ENCODE measurements at places on chromosomes 3 and 15.

DNA sequence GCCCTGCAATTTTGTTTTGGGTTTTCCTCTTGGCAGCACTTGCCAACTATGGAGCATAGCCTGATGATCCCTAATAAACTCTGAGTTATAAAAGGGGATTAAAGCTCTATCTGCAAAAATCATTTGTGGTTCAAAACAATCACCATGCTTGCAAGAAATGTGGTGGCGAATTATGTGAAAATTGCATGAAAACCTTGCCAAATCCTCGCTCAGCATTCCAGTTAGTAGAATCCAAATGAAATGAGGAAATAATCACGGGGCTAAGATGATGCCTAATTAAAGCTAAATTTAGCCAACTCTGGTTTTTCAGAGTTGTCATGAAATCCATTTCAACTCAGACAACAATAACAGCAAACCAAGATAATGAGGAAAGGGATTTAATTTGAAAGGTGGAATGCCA is 73.0 kb upstream of the PROK2 start:
- no peak for DNase-seq

GRCh38 chr15:91366111-91366510 is 266.1 kb downstream of the SV2B start:
- no peak for DNase-seq

GRCh38 chr15:34854232-34854631 is 58.9 kb upstream of the ACTC1 start:
- DNase-seq, result no peak

DNA sequence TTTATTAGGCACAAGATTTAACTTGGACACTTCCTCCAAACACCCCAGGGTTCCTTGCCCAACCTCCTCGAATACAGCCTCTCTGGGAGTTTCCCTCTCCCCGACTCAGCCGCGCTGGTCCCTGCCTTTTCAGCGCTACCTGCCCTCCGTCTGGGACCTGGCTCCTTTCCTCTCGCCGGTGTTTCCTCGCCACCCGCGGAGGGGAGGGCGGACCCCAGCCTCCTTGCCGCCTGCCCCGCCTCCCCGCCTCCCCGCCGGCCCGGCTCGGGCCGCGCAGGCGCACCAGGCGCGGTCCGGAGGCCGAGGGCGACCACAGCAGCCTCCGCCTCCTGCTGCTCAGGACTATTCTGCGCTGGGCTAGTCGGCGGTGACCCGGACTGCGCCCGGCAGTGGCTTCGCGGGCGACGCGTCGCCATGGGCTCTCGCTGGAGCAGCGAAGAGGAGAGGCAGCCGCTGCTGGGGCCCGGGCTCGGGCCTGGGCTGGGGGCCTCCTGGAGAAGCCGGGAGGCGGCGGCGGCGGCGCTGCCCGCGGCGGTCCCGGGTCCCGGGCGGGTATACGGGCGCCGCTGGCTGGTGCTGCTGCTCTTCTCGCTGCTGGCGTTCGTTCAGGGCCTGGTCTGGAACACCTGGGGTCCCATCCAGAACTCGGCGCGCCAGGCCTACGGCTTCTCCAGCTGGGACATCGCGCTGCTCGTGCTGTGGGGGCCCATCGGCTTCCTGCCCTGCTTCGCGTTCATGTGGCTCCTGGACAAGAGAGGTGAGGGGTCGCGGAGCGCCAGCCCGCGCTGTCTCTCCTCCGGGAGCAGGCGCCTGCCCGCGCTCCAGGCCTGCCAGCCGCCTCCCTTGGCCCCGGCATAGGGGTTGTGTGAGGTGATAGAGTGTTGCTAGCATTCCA is at the start of gene SLC49A4:
SLC49A4 (plus strand) TSS at position 291 of the 895 bp plus-strand sequence; CDS start at position 415, 124 bp downstream.
- peak; percentile 54 for DNase-seq

DNA sequence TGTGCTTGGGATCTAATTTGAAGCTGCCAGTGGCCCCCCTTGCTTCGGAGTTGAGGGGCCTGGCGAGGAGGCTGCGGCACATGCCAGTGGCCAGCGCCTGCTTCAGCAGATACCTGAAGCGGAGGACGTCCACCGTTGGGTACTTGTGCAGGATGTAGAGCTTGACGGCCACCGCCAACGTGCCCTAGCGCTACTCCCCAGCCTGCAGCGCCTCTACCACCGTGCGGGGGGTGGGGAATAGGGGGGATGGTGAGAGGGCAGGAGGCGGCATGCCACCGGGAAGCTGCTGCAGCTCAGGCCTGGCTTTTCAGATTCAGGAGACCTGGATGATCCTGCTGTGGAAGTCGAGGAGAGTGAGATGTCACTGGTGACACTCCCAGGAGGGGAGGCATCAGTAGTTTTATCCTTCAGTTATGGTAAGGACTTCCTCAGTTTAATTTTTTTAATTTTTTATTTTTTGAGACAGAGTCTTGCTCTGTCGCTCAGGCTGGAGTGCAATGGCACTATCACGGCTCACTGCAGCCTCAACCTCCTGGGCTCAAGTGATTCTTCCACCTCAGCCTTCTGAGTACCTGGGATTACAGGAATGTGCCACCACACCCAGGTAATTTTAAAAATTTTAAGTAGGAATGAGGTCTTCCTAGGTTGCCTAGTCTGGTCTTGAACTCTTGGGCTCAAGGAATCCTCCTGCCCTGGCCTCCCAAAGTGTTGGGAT is 150.6 kb upstream of the FRMD4B start:
- no peak for DNase-seq

GRCh38 chr15:52673312-52673711 is 5.9 kb downstream of the ATOSA start:
- DNase-seq, result no peak

DNA sequence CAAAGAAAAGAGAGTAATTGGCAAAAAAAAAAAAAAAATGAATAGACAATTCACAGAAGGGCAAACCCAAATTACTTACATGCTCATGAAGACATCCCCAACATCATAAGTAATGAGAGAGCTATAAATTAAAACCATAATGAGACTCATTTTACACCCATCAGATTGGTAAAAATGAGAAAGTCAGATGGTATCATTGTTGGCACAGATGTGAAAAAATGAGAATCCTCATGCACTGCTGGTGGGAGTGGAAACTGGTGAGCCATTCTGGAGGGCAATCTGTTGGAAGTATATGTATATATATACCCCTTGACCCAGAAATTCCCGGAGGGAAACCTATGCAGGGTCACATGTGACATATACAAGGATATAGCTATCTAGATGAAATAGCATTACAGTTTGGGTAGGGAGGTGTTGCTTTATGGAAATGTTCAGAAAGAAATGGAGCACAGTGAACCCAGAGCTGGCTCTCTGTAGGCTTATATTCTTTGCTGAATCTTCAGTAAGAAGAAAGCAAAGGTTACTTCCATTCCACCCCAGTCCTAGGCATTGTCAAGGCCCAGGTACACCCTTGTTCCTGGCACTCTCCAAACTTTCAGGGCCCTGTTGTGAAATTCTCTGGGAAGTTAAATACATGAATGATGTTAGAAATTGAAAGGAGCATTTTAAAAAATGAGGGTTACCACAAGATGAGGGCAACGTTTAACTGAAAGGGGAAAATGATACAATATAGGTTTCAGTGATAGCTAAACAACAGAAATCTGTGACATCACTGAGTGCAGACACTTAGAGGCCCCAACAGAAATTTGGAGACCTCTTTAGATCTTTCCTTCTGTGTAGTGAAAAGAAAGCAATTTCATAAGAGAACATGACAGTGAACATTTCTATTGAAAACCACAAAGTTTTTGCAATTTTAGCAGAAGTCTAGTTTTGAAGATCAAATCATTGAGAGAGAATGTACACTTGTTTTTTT is 132.7 kb upstream of the TPRG1 start:
- DNase-seq, result no peak

DNA sequence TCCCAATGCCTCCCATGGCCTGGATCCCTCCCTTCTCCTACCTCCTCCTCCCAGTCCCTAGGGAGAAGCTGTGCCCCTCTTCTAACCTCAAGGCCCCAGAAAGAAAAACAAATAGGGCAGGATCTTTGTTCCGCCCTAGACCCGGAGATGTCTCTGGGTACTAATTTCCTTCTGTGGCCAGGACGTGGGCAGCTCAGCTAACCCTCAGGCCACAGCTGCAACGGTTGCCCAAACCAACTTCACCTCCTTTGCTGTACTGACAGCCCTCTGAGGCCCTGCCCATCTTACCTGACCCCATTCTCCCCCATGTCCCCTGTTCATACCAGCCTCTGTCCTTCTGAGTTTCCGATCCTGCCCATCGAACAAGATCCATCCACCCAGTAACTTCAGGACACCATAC is 70.7 kb downstream of the SRGAP3 start:
- no peak for DNase-seq

- DNase-seq, result no peak
These were observed 14.4 kb downstream of the NGLY1 start for GRCh38 chr3:25768851-25769250.

DNA sequence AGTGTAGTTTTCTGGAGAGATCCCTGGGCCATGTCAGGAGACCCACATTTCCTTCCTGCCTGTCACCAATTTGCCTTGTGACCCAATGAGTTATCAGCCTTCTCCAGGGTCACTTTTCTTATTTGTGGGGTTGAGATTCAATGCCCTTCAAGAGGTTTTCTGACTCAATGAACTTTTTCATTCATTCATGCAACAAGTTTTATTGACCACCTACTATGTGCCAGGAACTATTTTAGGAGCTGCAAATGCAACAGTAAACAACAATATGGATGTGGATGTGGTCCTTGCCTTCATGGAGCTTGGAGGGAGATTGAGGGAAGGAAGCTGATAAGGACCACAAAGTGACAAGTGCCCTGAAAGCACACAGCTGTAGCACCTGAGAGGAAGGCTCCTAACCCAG is 142.8 kb downstream of the OPA1 start:
- no peak for DNase-seq

- no peak for DNase-seq
These were observed 280.2 kb upstream of the NR2E3 start for GRCh38 chr15:71530116-71530515.

DNA sequence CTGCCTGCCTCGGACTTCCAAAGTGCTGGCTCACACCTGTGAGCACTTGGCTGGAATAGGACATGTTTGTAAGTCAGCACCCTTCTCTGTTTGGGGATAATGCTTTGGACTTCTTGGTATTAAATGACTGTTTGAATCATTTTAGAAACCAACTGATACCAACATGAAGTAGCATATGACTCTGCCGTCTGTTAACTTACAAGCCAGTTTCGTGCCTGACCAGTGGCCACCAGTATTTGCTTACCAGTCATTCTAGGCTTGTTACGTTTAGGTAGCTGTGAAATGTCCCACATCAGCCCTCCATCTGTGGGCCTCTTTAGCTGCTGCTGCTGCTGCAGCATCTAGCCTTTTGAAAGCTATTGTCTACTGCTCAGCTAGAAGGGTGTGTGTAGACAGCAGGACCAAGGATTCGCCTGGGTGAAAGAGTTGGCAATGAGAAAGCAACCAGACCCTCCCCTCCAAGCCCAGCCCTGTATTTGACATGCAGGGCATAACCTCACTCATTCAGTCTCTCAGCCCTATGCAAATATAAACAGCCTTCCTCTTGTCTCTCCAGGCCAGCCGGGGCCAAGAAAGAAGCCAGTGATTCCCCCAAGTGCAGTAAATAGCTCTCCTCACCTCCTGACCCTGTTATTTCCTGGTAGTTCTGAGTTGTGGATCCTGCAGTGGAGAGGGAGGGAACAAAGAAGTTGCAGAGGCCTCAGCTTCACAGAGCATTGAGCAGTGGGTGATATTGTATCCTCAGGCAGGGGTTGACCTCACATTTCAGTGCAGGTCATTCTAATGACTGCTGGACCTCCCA is 51.0 kb downstream of the NKIRAS1 start:
- no peak for DNase-seq

GRCh38 chr3:138696666-138697370 is 88.2 kb downstream of the FAIM start:
- no peak for DNase-seq

- DNase-seq, result no peak
These were observed 45.7 kb downstream of the CTDSPL start for GRCh38 chr3:37907371-37907770.

GRCh38 chr3:109339714-109340648 is 2.6 kb upstream of the DPPA4 start:
- no peak for DNase-seq

DNA sequence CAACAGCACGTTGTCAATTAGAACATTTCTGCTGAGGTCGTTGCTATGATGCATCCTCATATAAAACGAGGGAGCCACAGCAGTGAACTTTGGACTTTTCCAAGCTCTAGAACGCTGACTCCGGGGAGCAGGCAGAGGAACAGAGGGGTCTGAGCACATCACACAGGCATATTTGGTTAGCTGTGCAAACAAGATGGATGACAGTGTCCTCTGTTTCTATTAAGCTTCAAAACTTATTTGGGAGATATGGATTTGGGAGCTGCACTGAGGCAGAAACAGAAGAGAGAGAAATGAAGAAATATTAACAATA is 278.0 kb upstream of the TBL1XR1 start:
- no peak for DNase-seq

DNA sequence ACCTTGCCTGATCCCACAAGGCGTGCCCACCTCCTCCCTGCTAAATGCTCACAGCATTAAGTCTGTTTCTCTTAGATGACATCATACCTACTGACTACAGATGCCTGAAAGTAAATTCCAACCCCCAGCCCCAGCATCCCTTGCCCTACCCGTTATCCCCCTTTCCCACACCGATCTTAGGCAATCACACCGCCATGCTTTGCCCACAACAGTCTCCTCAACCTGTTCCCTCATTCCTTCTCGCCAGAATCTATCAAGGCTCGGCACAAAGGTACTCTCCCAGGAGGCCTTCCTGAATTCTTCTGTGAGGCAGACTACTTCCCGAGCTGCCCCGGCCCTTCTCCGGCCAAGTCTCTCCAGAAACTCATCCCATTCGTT is 789 bp upstream of the SEC61A1 start:
- no peak for DNase-seq

DNA sequence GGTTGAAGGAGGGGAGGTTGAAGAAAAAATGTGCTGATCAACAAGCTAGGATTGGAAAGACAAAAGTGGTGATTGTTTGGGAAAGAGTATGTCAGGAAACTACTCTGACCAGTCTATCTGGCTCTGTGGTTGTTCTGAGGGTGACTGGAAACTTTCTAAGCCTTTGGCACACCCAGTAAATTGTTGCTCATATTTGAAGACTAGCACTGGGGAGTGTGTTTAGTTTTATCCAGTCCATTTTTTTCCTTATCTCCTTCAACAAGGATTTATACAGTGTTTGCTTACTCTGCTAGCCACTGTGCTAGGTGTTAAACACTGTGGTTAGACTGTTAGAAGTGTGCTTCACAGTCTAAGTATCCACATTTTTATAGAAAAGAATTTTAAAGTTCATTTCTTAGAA is 28.8 kb downstream of the PPM1L start:
- DNase-seq, result no peak

DNA sequence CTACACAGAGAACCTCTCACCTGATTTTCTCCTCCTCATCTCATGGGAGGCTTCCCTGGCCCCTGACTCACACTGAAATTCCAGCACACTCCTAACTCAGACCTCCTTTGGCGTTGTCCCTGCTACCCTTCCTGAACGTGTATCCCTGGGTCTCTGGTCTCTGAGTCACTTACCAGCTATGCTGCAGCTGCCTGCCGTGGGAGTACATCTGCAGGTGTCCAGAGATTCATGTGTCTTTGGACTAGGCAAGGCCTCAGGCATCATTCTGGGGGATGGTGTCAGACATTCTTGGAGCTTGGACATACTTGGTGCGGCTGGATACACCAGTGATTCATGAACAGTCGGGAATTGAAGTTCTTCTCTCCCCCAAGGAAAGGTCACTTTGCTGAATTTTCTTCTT is 148.8 kb upstream of the TRIM42 start:
- no peak for DNase-seq
